ENCODE measurements at places on chromosomes 7 and 10.

DNA sequence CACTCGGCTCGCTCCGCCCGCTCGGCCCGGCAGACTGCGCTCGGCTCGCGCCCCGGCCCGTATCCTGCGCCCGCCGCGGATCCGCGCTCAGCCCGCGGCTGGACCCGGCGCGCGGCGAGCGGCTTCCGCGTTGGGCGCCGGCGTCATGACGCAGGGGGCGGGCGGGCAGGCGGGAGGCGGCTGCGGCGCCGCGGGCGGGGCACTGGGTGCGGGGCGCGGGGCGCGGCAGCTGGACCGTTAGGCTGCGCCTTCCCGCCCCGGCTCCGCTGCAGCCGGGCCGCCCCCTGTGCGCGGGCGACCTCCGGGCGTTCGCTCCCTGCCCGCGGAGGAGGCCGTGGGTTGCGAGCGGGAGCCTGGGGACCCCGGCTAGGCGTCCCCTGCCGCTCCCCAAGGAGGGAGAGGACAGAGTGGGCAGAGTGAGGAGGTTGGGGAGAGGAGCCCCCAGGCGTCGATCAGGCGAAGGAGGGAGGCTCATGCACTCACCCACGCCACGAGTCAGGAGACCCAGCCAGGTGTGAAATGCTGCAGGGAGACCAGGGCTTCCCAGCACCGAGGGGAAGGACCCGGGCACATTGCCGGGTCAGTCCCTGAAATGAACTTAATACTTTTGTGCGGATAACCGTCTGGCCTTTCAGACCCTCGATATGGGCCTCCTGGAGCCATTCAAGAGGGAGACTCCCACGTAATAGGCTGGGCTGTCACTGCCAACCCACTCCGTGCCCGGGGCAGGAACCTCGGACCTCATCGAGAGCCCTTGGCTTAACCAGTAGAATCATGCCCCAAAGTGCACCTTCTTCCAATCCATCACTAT lies at the start of gene PIP4K2A:
PIP4K2A (minus strand) TSS at position 100 of the 811 bp plus-strand sequence. CDS start 252 bp downstream, outside the sequence.
- peak; percentile 56 for DNase-seq

- DNase-seq, result no peak
These were observed 22.3 kb downstream of the ZNF518A start for GRCh38 chr10:96152437-96152836.

GRCh38 chr7:94355454-94355853 lies 39.2 kb upstream of the COL1A2 start:
- DNase-seq, result no peak

GRCh38 chr10:28841625-28842024 lies 164.3 kb downstream of the BAMBI start:
- DNase-seq, result no peak

- no peak for DNase-seq
These were observed 4.4 kb downstream of the SLC12A9 start for GRCh38 chr7:100856871-100857282.

- no peak for DNase-seq
These were observed 9.3 kb upstream of the COBL start for GRCh38 chr7:51325908-51326307.

- no peak for DNase-seq
These were observed 786 bp downstream of the ATP5F1C start for GRCh38 chr10:7788639-7789286.

Data from stimulated activated CD8-positive, alpha-beta memory T cell treated with anti-CD3 and anti-CD28 coated beads, Interleukin-7, amount 100 ng/mL, for 48 hours (primary cell).